ENCODE measurements at places on chromosomes 6 and 20.
A peak's percentile ranks its signal among the peaks of the same experiment; 100 is the strongest.

GRCh38 chr20:59824711-59825562, 108.5 kb downstream of the SYCP2 start:
- DNase-seq, result no peak

GRCh38 chr20:19868441-19868840, 110.4 kb downstream of the RIN2 start:
- no peak for DNase-seq

GRCh38 chr20:39775110-39775509, 813.0 kb downstream of the DHX35 start:
- no peak for DNase-seq

DNA sequence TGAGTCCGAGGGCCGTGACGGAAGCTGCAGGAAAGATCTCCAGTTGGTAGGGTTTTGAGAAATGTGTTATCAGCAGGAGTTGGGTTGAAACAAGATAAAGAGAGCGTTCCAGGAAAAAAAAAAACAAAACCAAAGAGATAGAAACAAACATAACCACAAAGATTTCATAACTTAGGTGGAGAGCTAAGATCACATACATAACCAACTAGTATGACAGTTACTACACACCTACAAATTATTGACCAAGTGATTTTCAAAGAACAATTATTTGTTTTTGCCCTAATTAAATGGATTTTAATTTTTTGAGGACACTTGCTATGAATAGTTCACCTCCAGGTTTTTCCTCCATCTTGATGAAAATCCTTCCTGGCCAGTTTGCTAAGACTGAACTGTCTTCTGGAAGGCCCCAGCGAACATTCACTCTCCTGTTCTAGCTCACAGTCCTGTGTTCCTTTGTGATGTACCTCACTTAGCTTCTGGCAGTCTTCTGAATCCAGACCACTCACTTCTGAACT, 69.4 kb downstream of the SNX9 start:
- DNase-seq, result peak; percentile 26

DNA sequence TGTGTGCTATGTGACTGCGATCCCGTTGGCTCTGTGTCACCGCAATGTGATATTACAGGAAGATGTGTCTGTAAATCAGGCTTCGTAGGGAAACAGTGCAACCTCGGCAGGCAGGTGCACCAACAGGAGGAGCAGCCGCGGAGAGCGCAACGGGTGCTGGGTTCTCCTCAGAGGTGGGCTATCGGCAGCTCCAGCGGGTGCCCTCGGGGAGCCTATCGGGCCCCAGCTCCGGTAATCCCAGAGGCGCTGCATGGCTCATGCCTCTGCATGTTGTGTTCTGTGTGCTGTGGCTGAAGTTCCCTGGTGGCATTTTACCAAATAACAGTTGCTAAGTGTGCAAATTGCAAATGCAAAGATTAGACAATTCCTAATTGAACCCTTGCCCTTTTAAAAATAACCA, 409.9 kb downstream of the LAMA2 start:
- no peak for DNase-seq

DNA sequence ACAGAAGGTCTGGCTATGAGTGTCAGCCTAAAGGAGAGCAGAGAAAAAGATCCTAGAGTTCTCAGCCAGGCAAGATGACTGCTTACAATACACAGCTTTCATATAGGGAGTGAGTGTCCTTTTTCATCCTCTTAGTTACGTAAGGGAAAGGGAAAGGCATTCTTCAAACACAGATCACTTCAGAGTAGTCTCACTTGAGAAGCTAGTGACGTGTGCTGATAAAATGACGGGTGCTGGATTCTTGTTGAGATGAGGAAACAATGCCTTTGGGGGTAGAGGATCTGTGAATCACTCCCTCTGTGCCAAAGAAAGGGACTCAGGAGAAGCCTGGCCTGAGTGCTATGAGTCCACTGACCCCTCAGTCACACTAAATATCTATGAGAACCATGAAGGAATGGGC, 117.3 kb downstream of the QRSL1 start:
- DNase-seq, result no peak

DNA sequence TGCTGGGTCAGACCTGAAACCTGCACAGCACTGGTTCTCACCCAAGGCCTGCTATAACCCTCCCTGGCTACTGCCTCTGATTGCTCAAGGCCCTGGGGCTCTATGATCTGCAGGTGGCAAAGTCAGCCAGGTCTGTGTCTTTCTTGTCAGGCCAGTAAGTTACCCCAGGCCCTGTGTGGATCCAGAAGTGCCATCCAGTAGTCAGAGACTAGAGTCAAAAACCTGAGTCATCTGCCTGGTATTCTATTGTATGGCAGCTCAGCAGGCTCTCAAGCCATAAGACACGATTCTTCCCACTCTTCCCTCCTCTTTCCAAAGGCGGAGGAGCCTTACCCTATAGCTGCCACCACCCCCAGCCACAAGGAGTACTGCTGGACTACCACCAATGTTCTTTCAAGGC, 593.0 kb downstream of the FRK start:
- DNase-seq, result no peak

GRCh38 chr6:12150812-12151432, 138.8 kb downstream of the HIVEP1 start:
- peak; percentile 48 for DNase-seq

GRCh38 chr6:99605074-99605734, 1.4 kb upstream of the PRDM13 start:
- DNase-seq, result no peak

GRCh38 chr20:51412333-51412871, 130.1 kb downstream of the NFATC2 start:
- no peak for DNase-seq

- no peak for DNase-seq
These were observed 29.5 kb downstream of the NAPB start for GRCh38 chr20:23391707-23392310.

DNA sequence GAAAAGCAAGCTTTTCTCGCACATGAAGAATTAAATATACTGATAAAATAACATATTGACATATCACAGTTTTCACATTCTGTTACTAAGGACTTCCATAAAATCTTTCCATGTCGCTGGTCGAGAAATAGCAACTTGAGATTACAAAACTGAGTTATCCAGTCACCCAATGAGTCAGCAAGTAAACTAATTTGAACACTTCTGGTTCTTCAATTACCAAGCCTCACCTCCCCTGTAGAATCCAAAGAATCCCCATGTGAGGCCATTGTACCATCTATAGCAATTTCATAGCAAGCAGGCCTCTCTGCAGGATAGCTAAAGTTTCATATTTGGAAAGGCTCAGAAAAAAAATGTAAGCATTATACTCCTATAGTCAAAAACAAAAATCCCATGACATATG, 87.3 kb downstream of the PKHD1 start:
- no peak for DNase-seq

GRCh38 chr20:63385819-63386218, 24.7 kb upstream of the CHRNA4 start:
- DNase-seq, result no peak

GRCh38 chr6:35049900-35050756, 91.0 kb downstream of the TCP11 start:
- DNase-seq, result no peak

GRCh38 chr6:52065621-52066020, 21.8 kb downstream of the PKHD1 start:
- no peak for DNase-seq

GRCh38 chr20:42549496-42549895, 640.2 kb downstream of the PTPRT start:
- no peak for DNase-seq

Measured in CD4-positive, alpha-beta T cell treated with Interferon alpha-2 for 1 hour (primary cell).